ENCODE measurements at places on chromosomes 3 and 15.

DNA sequence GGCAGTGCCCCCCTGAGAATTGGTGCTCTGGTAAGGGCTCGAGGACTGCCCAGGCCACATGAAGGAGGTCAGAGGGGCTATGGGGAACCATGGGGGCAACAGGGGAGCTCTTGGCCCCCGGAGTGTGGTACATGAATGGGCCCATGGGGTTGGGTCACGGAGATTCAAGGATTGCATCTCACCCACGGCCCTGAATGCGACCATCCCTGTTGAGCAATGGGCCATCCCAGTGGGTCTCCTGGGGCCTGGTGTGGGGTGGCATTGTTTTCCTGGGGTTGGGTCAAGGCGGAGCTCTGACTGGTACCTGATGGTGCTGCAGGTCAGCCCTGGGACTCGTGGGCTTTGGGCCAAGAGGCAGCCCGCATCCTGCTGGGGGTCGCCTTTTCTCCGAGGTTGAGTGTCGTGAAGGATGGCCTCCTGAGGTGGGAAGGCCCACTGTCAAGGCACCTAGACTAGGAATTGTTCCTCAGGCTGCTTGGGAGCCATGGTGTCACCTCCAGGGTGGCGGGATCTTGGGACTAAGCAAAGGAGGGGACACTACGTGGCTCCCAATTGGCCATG lies 198.3 kb downstream of the UBE3A start:
- no peak for DNase-seq

- DNase-seq, result no peak
Observed at GRCh38 chr15:56816781-56817180, 83.5 kb upstream of the ZNF280D start.

- DNase-seq, result no peak
Observed at GRCh38 chr3:90253131-90253530, 1145.7 kb downstream of the EPHA3 start.

- no peak for DNase-seq
Observed at GRCh38 chr15:42918047-42918446, 2.5 kb downstream of the TTBK2 start.

GRCh38 chr3:61414456-61414855 lies 146.9 kb upstream of the PTPRG start:
- no peak for DNase-seq

DNA sequence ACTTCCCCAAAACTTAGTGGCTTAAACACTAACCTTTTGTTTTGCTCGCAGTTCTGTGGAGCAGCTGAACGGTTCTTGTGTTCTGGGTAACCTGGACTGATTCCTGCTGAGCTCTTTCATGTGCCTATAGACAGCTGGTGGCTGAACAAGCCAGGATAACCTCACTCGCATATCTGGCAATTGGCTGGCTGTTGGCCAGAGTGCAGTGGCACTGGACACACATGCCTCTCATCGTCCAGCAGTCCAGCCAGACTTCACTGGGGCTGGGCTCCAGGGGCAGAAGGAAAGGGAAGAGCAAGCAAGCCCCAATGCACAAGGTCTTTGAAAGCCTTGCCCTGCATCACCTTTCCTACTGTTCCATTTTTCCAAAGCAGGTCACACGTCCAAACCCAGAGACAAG lies 53.6 kb upstream of the GATA2 start:
- DNase-seq, result no peak
